Stimulated activated CD8-positive, alpha-beta memory T cell treated with anti-CD3 and anti-CD28 coated beads, Interleukin-15, amount 100 ng/mL, for 24 hours (primary cell): ENCODE measurements at places on chromosomes 12 and 14.

DNA sequence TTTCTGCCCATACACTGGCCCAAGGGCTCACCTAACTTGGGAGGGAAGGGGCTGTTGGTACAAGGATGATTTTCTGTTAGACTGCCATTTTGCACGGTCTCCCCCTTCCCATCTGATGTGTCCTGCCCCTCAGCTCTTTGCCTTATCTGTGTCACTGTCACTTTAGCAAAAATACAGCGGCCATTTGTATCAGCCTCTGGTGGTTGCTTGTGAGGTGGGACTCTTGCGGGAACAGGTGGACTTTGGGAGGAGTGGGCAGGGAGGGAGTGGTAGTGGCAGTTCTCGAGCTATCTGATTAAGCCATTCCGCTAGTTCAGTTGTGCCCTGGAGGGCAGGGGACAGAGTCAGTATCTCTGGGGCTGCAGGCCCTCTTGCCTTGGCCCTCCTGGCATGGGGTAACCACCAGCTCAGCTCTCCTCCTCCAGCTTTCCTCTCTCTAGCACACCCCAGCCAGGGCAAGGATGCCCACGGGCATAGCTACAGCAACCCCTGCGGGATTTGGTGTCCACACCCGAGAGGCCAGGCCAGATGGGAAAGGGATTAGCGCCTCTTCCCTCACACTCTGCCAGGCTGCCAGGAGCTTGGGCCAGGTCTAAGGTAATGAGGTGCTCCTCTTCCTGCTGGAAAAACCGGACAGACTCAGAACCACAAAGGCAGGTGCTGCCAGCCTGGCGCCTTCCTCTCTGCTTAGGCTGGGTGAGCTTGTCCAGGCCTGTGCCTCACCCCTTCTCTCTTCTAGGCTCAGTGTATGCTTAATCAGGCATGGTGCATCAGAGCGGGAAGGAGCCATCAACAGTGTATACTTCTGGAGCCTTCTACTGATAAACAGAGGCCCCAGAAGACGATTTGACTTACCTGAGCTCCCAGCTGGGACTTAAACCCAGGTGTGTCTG, 8.7 kb downstream of the SLC48A1 start:
- DNase-seq = no peak

GRCh38 chr14:91906374-91906773, 39.0 kb upstream of the TC2N start:
- DNase-seq = no peak

DNA sequence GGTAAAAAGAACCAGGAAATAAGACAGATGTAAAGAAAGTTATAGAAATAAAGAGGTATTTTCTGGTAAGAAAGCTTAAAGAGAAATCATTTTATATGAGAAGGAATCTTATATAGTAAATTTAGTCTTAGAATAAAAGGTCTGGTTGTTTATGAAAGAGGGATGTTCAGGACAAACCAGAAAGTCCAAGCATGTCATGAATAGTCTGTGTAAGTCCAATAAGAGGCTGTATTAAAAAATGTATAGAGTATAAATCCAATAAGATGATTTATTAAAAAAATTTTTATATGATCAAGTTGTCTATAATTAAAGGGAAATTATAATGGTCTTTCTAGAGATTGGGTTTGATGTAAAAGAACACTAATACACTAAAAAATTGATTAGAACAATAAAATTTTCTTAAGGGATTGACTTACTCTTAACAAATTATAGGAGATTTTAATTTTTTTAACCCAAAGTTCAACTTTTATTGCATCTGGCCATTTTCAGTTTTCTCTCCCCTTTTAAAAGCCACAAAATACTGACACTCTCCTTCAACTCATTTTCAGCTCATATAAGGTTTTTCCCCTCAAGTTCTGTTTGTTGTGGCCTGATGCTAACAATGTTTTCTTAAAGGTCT, 35.1 kb downstream of the ST8SIA1 start:
- no peak for DNase-seq

- DNase-seq = no peak
These were observed 172.7 kb upstream of the GSC start for GRCh38 chr14:94942601-94943000.

DNA sequence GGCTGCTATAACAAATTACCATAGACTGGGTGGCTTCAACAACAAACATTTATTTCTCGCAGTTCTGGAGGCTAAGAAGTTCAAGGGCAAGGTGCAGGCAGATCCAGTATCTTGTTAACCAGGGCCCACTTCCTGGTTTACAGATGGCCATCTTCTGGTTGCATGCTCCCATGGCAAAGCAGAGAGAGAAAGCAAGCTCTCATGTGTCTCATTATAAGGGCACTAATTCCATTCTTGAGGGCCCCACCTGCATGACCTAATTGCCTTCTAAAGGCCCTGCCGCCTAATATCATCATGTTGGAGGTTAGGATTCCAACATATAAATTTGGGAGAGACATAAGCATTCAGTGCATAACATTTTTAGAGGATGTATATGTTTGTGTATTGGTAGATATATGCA, 280.1 kb upstream of the TMPO start:
- no peak for DNase-seq

DNA sequence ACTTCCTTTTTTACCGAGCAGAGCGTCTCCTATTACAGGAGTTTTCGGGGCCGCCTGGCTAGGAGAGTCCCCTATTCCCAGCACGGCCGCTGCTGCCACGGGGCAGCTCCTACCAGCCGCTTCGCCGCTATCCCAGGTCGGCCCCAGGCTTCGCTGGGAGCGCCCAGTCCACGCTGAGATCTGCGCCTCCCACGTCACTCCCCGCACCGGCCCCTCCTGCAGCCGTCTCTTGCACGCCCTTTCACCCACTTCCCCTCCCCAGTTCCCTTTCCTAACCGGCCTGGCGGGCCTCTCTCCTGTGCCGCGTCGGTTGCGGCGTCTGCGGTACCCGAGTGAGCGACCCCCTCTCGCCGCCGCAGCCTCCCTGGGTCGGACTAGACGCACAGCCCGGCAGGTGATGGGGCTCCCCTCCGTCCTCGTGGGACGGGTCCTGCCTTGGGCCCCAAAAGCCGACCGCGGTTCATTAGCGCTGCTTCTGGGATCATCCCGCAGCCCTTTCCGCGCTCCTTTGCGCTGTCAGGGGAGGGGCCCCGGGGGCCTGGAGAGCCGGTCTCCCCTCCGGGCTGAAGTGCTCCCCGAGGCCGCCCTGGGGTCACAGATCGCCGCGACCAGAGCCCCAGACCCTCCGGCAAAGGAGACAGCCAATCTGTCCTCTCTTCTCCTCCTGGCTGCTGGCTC, 1318.4 kb downstream of the TMEM121 start:
- DNase-seq = peak; percentile 6

GRCh38 chr14:105857220-105857825, 330.9 kb downstream of the TMEM121 start:
- no peak for DNase-seq

DNA sequence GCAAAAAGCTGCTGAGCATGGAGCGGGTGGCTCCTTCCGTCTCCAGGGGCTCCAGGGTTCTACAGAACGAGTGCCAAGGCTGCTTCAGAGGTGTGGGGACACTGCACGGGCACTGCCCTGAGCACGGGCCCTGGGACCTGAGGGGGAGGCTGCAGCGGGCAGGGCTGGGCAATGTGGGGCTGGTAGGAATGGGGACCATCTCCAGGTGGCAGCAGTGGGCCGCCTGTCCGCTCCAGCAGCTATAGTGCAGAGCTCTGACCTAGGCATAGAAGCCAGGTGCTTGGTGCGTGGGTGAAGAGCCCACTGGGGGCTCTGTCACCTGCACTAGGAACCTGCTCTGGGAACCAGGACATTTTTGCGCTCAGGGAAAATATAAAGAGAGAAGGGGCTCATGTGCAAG, 22.3 kb downstream of the HDAC7 start:
- no peak for DNase-seq

DNA sequence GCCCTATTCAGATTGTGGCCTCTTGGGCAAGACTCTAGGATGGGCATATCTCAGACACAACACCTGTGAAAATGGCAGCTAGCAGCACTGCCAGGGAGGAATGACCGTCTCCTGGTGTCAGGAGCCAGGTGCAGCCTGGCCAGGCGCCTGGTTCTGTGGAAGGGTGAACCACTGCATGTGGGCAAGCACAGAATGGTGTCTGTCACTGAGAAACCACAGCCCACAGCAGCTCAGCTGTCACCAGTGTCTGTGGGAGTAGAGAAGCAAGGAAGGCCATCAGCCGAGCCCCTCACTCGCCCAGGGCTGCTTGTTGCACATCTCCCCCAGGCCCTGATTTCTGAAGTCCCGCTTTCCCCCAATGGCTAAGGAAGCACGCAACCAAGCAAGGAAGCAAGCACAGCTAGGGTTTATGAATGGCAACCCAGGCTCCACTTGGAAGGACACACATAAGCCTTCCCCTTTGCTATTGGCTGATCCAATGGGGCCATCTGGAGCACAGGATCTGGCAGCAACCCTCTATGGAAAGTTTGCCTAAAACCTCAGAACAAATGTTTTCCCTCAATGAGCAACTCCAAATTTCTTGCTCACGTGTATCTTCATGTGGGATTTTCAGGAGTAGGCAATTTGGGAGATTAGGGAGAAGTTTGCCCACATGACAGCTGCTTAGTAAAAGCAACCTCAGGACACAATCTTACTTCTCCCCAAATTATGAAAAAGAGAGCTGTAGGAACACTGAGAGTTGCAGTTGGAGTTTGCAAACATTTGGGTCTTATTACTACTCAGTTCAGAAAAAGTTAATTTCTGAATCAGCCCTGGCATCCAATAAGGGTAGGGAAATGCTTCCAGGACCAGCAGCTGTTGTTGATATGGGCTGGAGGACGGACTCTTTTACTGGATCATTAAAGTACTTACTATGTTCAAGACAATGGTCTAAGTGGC, 44.7 kb downstream of the GPHB5 start:
- no peak for DNase-seq

DNA sequence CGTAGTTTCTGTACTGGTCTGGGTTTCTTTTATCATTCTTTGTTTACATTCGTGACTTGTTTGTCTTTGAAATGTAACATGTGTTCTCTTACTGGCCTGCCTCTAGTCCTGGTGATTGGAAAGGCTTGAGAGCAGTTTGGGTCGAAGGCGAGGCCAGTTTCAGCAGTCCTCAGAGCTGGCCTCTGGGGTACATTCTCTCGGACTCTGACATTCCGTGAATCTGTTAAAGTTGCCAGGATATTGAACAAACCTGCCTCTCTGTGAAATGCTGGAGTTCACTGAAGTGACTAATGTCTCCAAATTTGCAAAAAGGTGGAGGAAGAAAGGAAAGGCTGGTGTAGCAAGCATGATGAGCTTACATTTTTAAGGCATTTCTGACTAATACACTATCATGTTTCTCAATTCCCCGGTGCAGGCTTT, 1.5 kb downstream of the PLEKHA5 start:
- no peak for DNase-seq

- DNase-seq = no peak
These were observed 581 bp downstream of the ARG2 start for GRCh38 chr14:67620217-67620785.

DNA sequence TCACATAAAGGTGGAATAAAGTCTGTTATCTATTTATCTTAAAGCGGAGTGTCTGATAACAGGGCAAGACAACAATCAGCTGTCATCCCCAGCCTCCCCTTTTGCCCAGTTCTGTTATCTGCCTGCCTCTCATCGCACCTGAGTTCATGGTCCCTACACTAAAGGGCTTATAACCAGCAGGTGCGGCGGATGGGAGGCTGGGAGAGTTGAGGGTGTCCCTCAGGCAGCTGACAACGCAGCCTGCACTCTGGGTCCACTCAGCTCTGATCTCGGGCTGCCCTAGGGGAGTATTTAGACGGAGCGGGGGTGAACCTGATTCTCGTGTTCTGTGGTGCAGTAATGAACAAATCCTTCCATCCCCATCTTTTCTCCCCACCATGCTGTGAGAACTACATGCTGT, 34.0 kb upstream of the JDP2 start:
- no peak for DNase-seq

- no peak for DNase-seq
These were observed 29.1 kb upstream of the TC2N start for GRCh38 chr14:91896419-91896818.

DNA sequence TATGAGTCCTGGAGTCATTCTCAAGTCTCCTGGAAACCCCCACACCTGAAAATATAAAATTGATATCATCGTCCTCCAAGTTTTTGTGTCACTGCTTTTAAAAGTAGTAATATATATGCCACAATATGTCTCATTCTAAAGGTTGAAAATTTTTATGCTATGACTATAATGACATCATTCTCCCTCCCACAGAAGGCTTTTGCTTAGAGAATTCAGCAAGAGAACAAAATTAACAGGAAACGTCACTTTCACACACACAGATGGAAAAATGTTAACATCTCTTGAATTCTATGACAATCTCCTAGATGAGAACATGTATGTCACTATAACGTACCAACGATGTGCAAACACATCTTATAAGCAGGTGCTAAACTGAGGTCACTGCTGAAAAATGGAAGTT, 498.3 kb downstream of the FOXG1 start:
- DNase-seq = no peak

DNA sequence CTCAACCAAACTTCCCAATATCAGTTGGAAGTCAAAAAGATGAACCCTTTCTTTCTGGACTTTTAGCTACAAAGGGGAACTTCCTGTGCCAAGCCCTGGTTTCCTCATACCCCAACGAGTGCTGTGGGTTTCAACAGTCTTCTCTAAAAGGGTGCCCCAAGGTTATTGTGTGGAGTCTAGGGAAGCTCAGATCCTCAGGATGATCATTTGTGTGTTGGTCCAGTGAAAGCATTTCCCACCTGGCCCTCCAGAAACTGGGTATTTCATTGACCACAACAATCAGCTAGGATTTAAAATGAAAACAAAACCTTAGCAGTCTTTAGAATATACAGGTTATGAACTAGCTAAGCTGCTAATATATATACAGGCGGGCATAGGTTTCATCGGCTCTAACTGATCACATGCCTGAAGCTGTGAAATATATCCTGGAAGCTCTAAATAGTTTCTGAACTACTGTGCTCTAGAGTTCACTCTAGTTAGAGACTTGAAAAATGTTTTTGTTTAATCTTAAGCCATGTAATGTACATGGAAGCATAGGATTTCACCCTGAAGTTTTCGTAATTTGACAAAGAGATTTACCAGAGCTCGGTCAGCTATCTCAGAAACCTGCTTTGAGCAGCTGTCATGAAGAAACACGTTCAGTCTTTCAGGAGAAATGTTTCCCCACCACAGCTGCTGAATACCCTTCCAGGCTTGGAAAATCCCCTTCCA, 29.6 kb downstream of the P2RX4 start:
- DNase-seq = no peak

- no peak for DNase-seq
These were observed 86.0 kb downstream of the TPH2 start for GRCh38 chr12:72024613-72025012.

- DNase-seq = no peak
These were observed 15.3 kb downstream of the TNFRSF1A start for GRCh38 chr12:6326316-6327228.

GRCh38 chr12:44029194-44029593, 193.3 kb downstream of the TMEM117 start:
- DNase-seq = no peak

- DNase-seq = no peak
These were observed 1322.3 kb upstream of the SEL1L start for GRCh38 chr14:82855912-82856391.

GRCh38 chr14:96793547-96793946, 3.6 kb upstream of the VRK1 start:
- no peak for DNase-seq

- DNase-seq = no peak
These were observed 60.1 kb upstream of the TUNAR start for GRCh38 chr14:95816539-95816938.
